ENCODE measurements at places on chromosomes 2 and 18.

GRCh38 chr2:162004031-162004430, 70.0 kb downstream of the DPP4 start:
- no peak for DNase-seq

- DNase-seq = no peak
Observed at GRCh38 chr2:148263890-148264289, 243.0 kb downstream of the MBD5 start.

- DNase-seq = no peak
Observed at GRCh38 chr2:173793709-173794565, 171.2 kb downstream of the SP3 start.

GRCh38 chr2:75801234-75801982, 90.7 kb upstream of the GCFC2 start:
- DNase-seq = no peak

DNA sequence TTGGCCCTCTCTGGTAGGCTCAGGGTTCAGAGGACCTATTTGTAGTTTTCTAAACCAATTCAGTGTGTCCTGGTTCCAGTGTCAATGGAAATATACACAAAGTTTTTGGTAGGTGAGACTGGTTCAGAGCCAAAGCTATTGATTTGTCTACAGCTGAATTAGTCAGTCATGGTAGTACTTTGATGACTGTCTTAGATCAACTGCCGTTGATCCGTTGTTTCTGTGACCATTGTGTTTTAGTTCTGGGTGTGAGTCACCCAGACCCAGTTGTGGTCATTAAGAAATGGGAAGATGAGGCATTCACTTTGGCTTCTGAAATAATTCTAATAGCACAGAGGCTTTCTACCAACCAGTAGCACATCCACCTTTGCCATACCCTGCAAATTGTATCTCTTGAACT, 16.0 kb upstream of the RPE start:
- no peak for DNase-seq

- no peak for DNase-seq
Observed at GRCh38 chr2:1773883-1774282, 29.6 kb upstream of the PXDN start.

GRCh38 chr2:200600549-200601225, 14.9 kb downstream of the AOX1 start:
- DNase-seq = no peak

- DNase-seq = no peak
Observed at GRCh38 chr2:74063486-74063885, 78.8 kb downstream of the TET3 start.

GRCh38 chr2:48651158-48651790, 33.6 kb downstream of the GTF2A1L start:
- DNase-seq = no peak

DNA sequence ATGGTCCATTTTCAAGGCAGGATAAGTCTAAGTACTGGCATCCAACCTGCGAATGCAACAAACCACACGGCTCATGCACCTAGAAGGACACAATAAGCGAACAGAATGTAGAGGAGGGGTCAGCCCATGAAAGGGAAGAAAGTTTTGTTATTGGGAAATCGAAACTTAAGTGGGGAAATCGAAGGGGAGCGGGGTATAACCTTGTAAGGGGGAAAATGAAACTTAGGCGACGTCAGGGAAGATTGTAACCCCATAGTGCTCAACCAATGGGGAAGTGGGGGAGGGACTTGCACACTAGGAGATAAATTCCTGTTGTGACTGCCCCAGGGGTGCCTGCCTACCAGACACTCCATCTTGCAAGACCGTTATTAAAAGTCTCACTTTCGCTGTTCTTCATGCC, 15.6 kb upstream of the OTOF start:
- no peak for DNase-seq

DNA sequence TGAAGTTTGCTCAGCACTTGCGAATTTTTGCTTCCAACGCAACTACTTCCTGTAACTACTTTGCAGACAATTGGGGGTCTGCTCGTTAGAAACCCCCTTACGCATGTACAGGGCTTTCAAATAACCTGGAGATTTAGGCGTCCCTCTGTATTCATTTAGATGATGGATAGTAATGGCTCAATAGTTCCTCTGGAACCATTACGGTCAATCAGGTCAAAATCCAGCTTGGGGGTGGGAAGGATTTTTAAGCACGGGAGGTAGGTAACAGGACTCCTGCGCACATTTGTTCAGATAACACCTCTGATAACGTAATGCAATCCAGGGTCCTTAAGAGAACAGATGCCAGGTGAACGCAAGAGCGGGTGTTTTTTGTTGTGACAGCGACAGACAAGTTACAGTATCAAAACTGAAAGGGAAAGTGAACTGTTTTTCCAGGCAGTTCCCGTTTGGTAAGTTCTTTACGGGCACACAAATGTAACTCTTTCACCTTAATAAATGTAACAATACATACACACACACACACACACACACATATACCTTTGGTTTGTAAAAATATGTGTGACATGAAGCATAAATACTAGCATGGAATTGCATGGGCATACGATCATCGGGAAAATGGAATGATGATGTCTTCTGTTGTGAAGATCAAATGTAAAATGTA, 3.8 kb upstream of the OSR1 start:
- no peak for DNase-seq

DNA sequence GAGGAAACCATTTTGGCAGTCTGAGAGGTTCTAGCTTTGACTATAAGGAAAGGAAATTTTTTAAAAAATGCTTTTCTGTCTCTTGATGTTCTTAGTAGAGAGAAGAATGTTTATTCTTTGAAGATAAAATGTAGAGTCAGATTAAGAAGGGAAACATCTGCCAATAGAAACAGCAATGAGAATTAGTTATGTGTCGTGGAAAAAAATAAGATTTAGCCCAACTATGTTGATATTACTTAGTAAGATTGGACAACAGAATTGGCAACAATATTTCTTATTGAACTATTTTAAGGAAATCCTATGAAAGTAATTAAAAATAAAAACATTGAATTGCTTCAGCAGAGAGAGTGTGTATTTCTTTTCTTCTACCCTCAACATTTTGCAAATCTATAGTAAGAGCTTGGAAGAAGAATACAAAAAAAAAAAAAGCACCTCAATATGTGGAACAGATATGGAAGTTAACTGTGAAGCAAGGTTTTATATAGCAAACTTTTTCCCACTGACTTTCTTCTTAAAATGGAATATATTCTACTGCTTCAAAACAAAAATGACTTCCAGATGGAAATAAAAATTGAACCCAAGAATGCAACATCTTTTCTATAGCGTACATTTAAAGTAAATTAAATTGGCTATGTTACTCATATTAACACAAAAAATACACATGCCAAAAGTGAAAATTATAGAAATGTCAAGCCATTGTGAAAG, 177.9 kb downstream of the FAM124B start:
- no peak for DNase-seq

DNA sequence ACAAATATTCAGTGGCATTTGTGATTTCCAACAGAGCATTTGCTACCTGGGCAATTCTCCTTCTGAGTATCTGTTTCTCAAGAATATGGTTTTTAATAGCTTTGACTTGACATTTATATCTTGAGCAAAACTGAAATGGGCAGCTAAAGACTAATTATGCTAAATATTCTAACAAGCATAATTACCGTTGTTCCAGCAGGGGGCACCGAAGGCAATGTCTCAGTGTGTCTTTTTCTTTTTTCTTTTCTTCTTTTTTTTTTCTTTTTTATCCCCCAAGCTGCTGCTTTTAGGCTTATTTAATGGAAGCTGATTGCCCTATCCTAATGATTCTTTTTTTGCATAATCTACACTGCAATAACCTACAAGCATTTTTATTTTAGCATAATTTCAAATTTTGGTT, 138.9 kb upstream of the NABP1 start:
- peak; percentile 9 for DNase-seq

DNA sequence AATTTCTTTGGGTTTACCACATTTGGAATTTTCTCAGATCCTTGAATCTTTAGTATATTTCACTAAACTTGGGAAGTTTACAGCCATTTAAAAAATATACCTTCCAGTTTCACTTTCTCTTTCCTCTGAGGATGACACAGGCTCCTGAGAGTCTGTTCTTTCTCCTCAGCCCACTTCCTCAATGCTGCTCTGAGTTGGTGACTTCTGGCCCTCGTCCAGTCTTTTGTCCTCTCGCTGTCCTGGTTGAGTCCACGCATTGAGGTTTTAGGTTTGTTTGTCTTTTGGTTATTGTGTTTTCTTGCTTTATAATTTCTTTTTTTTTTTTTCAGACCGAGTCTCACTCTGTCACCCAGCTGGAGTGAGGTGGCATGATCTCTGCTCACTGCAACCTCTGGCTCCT, 40.7 kb upstream of the GALR1 start:
- DNase-seq = peak; percentile 38

GRCh38 chr2:221895366-221896121, 323.4 kb upstream of the EPHA4 start:
- DNase-seq = no peak

DNA sequence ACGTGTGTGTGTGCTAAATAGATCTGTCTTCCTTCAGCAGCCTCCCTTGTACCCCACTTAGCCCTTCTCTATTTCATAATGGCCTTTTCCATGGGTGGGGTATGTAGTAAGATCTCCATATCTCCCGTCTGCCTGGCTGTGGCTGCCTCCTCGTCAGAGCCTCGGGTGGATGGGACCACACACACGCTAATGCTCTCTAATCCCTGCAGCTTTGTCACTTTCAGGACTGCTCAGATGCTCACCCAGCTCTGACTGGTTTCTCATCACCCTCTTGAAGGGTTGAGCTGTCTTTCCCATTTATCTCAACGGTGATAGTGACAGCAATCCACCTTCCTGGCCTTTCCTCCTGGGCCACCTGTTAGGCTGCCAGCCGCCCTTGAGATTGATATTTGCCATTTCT, 95.3 kb downstream of the DCC start:
- no peak for DNase-seq

- no peak for DNase-seq
Observed at GRCh38 chr2:127423880-127424279, 5.7 kb downstream of the PROC start.

DNA sequence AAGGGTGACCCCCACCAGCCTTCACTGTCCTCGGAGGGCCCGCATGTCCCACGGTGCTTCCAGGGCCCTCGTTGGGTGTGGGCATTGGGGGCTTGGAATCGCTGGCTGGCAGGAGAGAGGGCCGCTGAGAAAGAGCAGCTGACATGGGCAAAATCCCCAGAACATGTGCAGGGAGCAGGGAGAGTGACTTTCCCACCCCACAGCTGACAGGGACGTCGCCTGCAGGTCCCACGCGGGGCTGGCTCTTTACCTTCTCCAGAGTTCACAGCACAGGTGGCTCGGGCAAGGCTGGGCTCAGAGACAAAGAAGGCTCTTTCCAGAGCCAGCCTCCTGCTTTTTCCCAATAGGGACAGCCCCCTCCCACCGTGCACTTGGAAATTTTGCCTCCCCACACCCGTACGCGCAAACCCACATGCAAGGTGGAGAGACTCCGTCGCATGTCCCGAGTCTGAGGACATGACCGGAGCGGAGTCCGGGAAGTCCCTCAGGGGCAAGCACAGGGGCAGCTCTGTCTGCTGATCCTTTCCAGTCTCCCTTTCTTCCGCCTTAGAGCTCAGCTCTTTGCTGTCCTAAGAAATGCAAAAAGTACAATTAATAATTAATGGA, 370.2 kb upstream of the MYT1L start:
- no peak for DNase-seq

- peak; percentile 46 for DNase-seq
Observed at GRCh38 chr2:64622443-64623241, 31.1 kb downstream of the SERTAD2 start.

GRCh38 chr18:63152791-63153190, 166.8 kb downstream of the BCL2 start:
- no peak for DNase-seq

GRCh38 chr18:11327391-11328009, 178.1 kb upstream of the PIEZO2 start:
- DNase-seq = no peak

DNA sequence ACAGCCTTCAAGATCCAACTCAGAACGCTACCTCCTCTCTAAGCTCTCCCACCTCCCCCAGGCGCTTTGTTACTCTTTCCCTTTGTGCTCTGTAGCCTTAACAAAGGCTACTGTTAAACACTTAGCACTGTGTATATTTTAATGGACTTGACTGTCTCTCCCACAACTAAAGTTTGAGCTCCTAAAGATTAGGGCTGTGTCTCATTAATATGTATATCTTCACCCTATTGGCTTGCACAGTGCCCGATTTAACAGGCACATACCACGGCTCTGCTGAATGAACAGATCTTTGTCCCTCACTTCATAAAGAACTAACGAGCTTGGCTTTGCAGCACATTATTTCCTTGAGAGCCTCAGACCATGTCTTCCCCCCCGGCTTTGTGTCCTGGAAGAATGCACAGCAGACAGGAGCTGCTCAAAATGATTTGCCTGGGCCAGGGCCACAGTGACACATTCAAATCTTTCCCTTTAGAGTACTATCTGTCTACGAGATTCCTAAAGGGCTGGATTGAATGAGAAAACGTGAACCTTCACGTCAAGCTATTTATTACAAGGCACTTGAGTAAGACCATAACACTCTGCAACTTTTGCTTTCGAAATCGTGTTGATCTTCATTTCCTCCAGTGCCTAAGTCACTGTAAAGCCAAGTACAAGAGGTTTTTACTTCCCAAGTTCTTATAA, 22.1 kb downstream of the ABHD3 start:
- no peak for DNase-seq

GRCh38 chr2:9187620-9188214, 18.9 kb upstream of the ASAP2 start:
- no peak for DNase-seq

GRCh38 chr18:63152096-63152495, 167.5 kb downstream of the BCL2 start:
- no peak for DNase-seq

- DNase-seq = no peak
Observed at GRCh38 chr2:225030893-225031292, 11.4 kb downstream of the DOCK10 start.

DNA sequence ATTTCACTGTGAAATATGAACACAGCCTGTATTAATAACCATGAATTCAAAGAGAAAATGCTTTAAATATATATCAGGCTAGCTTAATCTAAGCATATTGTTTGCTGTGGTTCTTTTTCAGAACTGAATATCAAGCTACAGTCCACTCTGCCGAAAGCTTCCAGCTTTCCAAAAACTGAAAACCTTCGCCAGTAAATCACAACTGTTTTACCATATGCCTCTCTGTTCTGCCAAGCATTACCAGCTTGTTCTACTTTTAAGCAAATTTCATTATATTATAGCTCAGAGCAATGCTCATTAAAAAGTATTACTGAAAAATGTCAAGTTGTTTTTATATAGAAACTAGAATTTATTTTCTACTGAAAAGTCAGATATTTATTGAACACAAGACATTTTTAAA, 277.4 kb downstream of the NRXN1 start:
- no peak for DNase-seq
